ENCODE measurements at places on chromosomes 5 and 9.

DNA sequence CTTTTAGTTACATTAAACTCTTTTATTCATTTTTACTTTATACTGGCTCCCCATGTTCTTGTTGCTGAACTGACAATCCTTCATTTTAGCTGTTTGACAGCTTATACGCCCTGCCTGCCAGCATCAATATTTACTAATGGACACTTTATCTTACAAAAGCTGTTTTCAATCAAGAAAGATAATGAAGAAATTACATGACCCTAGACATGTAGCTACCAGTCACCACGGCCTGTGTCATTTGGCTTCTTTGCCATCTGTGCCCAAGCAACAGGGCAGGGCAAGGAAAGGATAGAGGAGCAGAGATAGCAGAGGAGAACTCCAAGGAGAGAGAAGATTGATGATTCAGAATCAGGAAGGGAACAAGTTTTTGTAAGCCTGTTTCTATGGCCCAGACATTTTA lies 647.3 kb downstream of the BRINP1 start:
- no peak for DNase-seq

- DNase-seq, result peak; percentile 44
Observed at GRCh38 chr5:179185256-179185940, 125.2 kb downstream of the ZNF354C start.

- no peak for DNase-seq
Observed at GRCh38 chr9:71692337-71692736, 76.0 kb downstream of the CEMIP2 start.

DNA sequence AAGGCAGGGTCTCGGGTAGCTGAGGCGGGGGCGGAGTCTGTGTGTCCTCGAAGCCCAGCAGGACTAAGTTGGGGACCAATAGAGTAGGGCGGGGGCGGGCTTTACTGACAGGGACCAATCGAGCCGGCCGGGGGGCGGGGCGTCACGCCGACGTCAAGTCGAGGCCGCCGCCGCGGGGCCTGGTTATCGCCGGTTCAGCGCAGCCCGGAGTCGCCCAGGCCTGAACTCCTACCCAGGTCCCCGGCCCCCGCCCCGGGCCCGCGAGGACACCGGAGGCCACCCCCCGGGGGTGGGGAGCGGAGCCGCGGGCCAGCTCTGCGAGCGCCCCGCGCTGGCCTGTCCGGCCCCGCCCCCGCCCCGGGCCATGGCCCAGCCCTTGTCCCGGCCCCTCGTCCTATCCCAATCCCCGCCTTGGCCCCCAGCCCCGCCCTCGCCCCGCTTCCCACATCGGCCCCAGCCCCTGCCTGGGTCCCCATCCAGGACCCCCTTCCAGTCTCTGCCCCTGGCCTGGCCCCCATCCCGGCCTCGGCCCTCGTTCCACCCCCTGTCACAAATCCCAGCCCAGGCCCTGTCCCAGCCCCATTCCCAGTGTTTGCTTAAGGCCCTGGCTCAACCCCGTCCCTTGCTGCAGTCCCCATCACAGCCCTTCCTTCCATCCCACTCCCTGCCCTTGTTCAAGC lies at the start of gene TMEM8B:
Gene TMEM8B (plus strand): TSS at position 145 of the 680 bp plus-strand sequence. CDS start 220 bp downstream, at position 365.
- DNase-seq, result peak; percentile 100

- no peak for DNase-seq
Observed at GRCh38 chr9:93298498-93299417, 114.8 kb downstream of the WNK2 start.

- DNase-seq, result no peak
Observed at GRCh38 chr5:9437741-9438240, 108.1 kb downstream of the SEMA5A start.
